ENCODE measurements at places on chromosomes 3 and 15. TPM values are rescaled to one million over a fixed set of nuclear protein-coding genes. Genes with fewer than 3 reads are reported as not detected.

TNFSF10 gene
- 84.3 TPM for total RNA-seq

TLNRD1 gene
- total RNA-seq, result 12.0 TPM

IGSF10 gene
- total RNA-seq, result not detected

NANOGP8 gene
- total RNA-seq, result not detected

CHCHD6 gene
- 6.7 TPM for total RNA-seq

RARRES1 gene
- total RNA-seq, result 3.4 TPM

LRRIQ4 gene
- total RNA-seq, result not detected

CTXN2 gene
- total RNA-seq, result not detected

B3GNT5 gene
- total RNA-seq, result 25.2 TPM

PIAS1 gene
- 8.1 TPM for total RNA-seq

C2CD4A gene
- 3.2 TPM for total RNA-seq

C3orf18 gene
- total RNA-seq, result 1.9 TPM

SELENOK gene
- total RNA-seq, result 15.6 TPM

CIDEC gene
- total RNA-seq, result not detected

SENP7 gene
- 13.9 TPM for total RNA-seq

ACVR2B gene
- total RNA-seq, result 3.3 TPM

KIF9 gene
- 6.8 TPM for total RNA-seq

PRR23B gene
- not detected for total RNA-seq

EPHA3 gene
- total RNA-seq, result not detected

LDHAL6B gene
- not detected for total RNA-seq

GOLGA6L22 gene
- not detected for total RNA-seq

SLC27A2 gene
- total RNA-seq, result 3.7 TPM

SH2D7 gene
- total RNA-seq, result not detected

KNG1 gene
- total RNA-seq, result not detected

ERC2 gene
- total RNA-seq, result 1.1 TPM

NLGN1 gene
- 0.51 TPM for total RNA-seq

IL12A gene
- total RNA-seq, result not detected

CEP152 gene
- 1.9 TPM for total RNA-seq
